Stimulated activated CD8-positive, alpha-beta memory T cell treated with anti-CD3 and anti-CD28 coated beads, Interleukin-7, amount 100 ng/mL, for 1 hour (primary cell): ENCODE measurements at places on chromosomes 6 and 20.

DNA sequence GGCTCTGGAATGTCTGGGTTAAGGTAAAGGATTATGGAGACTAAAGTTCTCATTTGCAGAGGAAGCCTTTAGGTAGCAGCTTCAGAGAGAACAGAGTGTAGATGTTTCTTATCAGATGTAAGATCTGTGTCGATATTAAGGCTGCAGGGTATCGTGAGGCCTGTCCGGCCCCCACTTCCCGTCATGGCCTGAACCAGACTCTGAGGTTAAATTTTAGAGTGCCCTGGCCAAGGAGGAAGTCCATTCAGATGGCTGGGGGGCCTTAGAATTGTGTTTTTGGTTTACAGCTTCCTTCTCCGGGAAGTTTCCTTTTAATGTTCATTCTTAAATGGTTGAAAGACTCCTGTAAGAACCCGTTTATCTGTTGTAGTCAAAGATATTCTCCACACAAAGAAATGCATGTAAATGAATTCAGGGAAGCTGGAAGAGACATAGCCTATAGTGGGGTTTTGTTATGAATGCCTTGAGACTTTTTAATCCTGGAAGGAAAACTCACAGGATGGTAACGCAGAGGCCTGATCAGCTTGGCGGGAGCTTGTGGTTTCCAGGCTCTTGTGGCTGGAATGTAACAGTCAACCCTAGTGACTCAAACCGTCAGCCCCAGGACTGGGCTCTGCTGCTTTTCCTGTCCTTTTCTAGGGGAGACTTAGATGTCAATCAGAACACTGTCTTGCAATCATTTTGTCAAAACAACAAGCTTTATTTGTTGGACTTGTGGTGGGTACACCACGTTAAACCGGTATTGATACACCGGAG lies 34.7 kb downstream of the KIF25 start:
- no peak for DNase-seq

DNA sequence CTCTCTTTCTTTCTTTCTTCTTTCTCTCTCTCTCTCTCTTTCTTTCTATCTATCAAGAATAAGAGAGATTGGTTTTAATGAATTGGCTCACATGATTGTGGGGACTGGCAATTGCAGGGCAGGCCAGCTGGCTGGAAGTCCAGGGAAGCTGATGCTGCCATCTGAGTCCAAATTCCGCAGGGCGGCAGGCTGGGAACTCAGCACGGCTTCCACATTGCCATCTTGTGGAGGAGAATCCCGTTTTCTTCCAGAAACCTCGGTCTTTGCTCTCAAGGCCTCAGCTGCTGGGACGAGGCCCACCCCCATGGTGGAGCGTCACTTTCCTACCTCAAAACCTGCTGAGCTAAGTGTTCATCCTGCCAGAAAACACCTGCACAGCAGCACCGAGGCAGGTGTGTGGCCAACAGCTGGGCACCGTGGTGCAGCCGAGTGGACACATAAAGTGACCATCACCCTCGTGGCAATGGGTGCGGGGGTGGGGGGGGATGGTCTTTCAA lies 58.8 kb upstream of the SLCO4A1 start:
- DNase-seq: no peak

GRCh38 chr6:11021714-11022113 lies 22.4 kb downstream of the ELOVL2 start:
- DNase-seq: no peak

GRCh38 chr6:20444786-20445271 lies 43.1 kb downstream of the E2F3 start:
- no peak for DNase-seq

DNA sequence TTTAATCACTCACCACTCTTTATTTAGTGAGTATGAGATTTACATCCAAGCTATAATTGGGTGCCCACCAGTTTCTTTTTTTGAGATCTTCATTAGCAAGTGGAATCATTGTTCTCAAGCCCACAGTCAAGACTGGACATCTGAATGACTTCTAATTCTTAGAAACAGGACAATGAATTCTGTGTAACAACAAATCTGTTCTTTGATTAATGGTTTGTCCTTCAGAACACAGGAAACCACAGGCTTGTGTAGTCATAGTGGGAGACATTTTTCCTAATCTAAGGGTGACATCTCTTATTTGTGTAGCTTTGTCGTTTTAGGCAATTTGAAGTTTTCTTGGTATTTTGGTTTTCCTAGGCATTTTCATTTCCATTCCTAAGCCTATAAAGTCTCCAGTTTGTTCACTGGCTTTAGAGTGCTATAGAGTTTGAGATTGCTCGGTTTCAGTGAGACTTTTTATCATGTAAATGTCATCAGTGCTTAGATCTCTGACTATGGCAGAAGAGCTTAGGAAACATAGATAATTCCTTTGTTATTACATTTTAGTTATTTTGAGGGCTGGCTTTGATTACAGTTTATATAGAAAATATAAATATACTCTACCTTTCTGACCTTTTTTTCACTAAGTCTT lies 903.9 kb upstream of the MAP3K7 start:
- DNase-seq: no peak
